ENCODE measurements at places on chromosomes 5 and 9.

DNA sequence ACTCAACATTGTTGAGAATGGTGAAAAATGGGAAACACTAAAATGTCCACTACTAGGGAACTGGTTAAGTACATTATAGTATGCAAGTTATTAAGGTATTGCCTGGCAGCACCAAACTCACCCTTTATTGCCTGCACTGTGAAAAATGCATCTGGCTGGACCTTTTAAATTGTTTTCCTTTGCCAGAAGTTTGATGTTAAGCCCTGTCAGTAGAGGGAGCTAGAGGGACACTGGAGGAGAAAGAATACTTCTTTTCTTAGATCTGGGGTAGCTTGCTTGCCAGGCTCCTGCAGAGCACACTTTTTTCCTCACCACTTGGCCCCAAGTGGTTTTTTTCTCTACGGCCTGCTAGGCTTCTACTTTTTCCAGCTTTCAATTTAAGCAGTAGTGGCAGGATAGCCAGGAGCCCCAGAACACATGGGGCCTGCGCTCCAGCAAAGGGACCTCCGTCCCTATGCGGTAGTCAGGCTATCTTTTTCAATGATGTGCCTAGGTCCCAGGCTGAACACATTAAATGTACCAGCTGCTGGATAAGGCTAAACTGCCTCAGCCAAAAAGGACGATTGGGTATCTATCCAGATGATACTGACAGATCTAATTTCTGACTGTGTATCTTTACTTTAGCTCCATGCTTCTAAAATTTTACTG lies 8.0 kb upstream of the HABP4 start:
- no peak for DNase-seq

- DNase-seq, result no peak
Observed at GRCh38 chr5:14681236-14681752, 16.8 kb downstream of the OTULIN start.

GRCh38 chr9:130446101-130446861 lies 1.5 kb downstream of the ASS1 start:
- no peak for DNase-seq

- no peak for DNase-seq
Observed at GRCh38 chr9:92181296-92181695, 66.1 kb upstream of the SPTLC1 start.

DNA sequence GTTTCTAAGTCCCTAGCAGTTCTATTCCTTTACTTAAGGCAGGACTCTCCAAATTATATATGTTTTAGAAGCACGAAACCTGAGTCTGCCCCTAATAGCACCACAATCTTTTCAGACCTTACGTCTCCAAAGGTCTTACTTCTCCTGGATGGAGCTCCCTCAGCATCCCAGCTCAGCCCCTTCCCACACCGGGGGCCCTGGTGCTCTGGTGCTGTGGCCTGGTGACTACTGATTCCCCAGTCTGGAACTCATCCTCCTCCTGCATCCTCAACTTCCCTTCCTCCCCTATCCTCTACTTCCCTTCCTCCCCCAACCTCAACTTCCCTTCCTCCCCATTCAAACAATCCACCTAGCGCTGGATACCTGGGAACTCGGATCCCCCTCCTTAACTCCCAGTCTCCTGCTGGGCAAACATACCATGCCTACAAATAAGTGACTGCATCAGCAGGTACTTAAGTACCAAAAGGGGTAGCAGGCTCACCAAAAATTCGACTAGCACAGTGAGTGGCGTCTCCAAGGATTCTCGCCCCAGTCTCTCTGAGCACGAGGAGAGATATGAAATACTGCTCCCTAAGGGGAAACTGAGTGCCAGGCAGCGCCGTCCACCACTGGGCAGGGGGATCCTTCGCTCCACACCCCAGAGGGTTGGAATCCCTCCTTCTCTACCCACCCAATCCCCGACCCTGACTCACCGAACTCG lies 831 bp downstream of the IGFBPL1 start:
- DNase-seq, result no peak

DNA sequence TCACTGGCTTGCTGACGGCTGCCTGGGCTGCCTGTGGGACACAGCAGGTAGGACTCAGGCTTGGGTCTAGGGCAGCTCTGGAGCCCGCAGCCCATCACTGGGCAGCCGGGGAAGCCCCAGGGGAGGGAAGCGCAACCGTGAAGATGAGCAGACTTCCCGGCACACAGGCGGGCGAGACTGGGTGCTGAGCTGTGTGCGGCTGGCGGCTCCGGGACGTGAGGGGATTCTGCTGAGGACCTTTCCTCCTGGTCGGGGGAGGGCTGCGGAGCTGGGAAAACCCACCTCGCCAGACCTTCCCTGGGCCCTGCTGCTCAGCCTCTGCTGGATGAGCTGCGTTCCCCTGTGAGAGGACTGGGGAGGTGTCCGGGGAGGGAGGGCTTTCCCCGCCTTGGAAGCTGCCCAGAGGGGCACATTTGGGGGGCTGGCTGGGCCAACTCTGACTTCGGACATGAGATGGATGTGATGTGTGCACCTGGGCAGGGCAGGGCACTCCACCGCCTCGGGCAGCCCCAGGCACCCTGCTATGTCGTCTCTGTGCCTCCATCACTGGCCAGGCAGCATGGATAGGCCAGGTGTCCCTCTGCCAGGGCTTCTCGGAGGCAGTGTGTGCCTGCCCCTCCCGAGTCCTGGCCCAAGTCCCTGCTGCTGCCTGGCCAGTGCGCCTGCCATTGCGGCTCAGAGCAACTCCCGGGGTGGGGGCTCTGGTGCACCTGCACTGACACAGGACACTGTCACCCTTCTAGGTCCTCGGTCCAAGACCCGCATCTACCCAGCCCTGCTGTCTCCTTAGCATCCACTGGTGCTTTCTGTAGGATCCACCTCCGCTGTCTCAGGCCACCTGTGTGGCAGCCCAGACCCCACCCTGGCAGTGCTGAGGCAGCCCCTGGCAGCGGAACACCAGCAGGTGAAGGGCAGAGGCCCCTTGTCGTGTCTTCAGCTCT lies 66.4 kb downstream of the COL5A1 start:
- no peak for DNase-seq

GRCh38 chr5:177429248-177430040 lies 3.0 kb downstream of the GRK6 start:
- peak; percentile 92 for DNase-seq

- no peak for DNase-seq
Observed at GRCh38 chr9:5879419-5880181, 11.1 kb upstream of the MLANA start.

DNA sequence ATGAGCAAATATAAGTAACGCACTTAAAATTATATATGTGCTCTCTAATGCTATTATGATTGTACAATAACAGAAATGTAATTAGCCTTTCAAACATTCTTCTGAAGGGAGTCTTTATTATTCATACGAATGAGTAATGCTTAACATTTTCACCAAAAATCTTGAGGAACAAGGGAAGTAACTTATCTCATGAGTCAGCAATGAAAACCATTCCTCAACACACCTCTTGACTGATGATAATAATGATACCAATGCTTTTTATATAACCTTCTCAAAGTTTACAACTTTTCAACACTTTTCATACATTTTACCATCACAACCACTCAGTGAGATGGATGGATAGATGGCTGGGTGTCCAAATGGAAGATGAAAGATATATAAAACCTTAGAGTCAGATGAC lies 369.3 kb downstream of the BNC2 start:
- DNase-seq, result no peak

GRCh38 chr9:131017067-131017466 lies 8.1 kb downstream of the LAMC3 start:
- DNase-seq, result no peak

DNA sequence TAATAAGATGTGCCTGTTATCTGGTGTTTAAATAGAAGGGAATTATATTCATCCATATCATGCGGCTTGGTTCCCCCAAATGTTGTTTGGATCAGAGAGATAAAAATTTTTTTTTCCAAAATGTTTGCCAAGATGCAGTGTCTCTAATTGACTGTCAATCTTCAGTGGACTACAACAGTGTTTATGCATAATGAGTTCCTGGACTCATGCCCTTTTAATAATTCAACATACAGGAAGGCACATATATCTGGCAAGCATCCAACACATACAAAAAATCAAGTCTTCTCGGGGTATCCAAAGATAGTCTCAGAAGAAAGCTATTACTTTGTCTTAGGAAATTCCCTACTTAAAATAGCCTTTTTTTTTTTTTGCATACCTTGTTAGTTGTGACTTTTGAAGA lies 1534.7 kb downstream of the EFNA5 start:
- DNase-seq, result no peak

Data from stimulated activated CD8-positive, alpha-beta memory T cell treated with anti-CD3 and anti-CD28 coated beads, Interleukin-4, amount 100 ng/mL, for 48 hours (primary cell).